ENCODE measurements at places on chromosomes 6 and 20. TPM values are rescaled to one million over a fixed set of nuclear protein-coding genes. Genes with fewer than 3 reads are reported as not detected.
A peak's percentile ranks its signal among the peaks of the same experiment; 100 is the strongest.

GRCh38 chr6:164258421-164258820, 843.9 kb downstream of the QKI start:
- no peak for DNase-seq

GRCh38 chr6:81572020-81572419, 180.5 kb downstream of the TENT5A start:
- no peak for DNase-seq

DNA sequence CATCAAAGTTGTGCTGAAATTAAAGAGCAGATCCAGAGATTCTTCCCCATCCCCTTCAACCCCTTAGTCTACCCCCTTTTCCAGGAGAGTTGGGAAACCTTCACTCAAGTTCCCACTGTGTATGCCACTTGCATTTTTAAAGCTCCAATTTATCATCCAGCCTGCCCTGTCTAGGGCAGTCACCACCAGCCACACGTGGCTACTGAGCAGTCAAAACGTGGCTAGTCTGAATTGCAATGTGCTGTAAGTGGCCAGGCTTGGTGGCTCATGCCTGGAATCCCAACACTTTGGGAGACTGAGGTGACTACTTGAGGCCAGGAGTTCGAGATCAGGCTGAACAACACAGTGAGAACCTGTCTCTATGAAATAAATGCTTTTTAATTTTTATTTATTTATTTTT, 34.9 kb downstream of the ERGIC3 start:
- DNase-seq: no peak

DNA sequence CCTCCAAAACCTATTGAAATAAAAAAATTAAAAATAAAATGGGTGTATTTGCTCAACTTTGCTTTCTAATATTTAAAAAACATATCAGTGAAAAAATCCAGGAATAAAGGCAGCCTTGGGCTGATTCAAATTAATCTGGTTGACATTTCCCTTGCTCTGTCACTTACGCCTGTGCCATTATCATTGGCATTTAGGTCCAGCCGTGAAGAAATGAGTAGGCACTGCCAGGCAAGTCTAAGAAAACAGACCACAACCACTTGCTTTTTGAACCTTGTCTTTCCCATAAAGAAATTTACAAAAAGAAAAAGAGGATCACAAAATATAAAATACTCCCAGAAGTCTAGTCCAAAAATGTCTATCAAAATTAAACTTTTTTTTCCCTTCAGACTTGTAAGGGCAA, 59.2 kb upstream of the HBS1L start:
- no peak for DNase-seq

DNA sequence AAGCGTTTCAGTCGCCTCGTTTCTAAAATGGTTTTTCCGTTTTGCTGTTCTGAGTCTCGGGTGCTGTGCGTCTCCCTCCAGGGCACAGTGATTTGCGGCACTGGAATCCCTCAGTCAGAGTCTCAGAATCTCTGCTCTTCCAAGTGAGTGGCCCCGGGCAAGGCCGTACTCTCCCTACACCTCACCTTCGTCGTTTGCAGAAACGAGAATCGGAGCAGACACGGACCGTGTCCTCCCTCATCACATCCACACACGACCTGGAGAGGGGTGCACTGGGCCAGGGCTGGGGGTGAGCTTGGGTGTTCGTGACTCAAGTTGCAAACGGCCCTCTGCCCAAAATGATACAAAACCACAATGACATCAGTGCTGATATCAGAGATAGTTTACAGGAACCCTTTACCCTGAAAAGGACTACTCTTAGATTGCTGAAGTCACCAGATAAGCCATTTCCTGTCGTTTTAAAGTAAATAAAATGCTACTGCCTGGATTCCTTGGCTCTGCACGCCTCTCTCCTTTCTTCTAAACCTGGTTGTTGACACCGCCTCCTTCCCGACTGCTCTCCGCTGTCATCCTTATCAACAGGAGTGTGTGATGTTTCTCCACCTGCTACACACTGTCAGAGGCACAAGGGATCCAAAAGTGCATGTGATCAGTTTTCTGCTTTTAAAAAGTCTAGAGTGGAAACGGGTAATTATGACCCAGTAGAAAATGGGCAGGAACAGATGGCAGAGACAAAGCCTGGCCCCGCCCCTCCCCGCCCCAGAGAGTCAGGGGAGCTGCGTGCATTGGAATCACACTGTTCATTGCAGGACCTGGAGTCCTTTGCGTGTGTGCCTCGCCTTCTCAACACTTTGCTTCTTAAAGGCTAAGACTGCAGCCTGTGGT, 38.4 kb downstream of the KIF25 start:
- DNase-seq: peak; percentile 55

The SAMD5 gene
- 1.4 TPM for total RNA-seq

DNA sequence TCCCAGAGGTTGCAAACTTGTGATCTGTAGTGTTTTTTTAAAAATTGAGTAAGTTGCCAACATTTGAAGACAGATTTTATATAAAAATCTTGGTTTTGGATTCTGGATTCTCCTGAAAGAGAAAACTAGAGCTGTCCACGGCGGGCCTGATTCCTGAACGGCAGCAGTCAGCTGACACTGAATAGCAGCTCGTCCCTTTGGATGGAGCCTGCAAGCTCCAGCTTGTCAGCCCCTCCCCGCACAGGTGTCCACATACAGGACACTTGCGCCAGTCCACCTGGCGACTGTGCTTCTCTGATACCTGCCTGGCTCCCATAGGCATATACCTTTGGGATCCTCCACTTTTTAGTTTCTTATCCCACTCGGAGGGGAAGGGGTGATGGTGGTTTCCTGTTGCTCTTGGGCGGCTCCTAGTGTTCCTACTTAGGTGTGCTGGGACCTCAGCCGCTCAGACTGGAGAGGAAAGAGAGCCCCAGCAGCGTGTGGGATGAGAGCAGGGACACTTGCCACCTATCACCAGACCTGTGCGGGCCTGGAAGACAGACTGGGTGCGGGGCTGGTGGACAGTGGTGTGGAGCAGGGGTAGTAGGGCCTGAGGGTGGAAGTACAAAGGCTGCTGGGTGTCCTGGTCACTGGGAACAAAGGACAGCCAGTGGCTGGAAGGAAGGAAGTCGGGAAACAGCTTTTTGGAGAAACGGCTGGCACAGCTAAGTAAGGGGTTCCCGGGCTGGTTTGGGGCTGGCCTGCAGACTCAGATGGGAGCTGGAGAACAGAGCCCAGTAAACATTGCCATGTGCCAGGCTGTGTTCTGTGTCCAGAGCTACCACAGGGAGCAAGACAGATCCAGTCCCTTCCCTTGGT, 18.3 kb downstream of the GHRH start:
- DNase-seq: no peak

The SGK1 gene
- total RNA-seq: 21.7 TPM

DNA sequence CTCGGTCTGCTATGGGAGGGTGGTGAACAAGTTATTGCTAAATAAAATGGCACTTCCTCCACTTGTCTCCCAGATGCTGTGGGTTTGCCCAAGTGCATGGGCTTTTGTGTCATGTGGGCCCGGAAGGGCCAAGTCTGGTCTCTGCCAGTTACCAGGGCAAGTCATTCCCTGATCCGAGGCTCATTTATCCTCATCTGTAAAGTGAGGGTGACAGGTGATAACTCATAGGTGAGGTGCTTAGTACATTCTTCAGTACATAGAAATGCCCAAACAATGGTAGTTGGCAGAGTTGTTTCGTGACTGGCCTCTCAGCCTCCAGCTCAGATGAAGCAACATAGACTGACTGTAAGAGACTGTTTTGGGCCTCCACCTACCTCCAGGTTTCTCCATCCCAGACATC, 2.0 kb upstream of the MUCL3 start:
- DNase-seq: no peak

DNA sequence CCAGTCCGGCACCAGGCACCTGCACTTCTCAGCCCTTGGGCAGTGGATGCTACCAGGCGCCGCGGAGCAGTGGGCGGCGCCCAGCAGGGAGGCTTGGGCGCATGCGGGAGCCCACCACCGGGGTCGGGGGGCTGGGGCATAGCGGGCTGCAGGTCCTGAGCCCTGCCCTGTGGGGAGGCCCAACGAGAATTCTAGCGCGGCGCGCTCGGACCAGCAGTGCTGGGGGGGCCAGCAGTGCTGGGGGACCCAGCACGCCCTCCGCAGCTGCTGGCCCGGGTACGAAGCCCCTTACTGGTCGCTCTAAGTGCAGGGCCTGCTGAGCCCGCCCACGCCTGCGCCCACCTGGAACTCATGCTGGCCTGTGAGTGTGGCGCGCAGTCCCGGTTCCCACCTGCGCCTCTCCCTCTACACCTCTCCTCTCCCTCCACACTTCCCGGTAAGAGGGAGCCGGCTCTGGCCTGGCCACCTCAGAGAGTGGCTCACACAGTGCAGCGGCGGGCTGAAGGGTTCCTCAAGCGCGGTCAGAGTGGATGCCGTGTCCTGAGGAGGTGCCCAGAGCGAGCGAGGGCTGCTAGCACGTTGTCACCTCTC, 28.5 kb upstream of the SERPINB1 start:
- peak; percentile 50 for DNase-seq

DNA sequence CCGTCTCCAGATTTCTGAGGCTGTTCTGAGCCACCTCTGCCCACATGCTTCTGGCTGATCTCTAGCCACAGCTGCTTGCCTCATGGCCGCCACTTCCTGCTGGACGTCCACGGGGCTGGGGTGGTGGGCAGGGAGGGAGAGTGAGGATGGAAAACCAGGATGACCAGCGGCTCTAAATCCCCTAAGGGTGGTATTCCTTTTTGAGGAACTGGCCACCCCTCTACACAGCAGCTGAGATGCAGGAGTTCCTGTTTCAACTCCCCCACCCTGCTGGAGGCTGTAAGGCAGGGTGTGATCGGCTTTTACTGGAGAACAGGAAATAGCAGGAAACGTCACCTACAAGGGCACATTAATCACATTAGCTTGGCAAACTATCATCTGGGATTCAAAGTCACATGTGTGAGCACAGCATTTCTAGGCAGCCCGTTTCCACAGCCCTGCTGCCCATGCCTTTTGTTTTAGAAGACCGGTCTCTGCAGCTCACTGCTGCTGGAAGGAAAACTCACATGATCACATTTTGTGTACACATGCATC, 181.6 kb upstream of the ECI2 start:
- DNase-seq: peak; percentile 47

DNA sequence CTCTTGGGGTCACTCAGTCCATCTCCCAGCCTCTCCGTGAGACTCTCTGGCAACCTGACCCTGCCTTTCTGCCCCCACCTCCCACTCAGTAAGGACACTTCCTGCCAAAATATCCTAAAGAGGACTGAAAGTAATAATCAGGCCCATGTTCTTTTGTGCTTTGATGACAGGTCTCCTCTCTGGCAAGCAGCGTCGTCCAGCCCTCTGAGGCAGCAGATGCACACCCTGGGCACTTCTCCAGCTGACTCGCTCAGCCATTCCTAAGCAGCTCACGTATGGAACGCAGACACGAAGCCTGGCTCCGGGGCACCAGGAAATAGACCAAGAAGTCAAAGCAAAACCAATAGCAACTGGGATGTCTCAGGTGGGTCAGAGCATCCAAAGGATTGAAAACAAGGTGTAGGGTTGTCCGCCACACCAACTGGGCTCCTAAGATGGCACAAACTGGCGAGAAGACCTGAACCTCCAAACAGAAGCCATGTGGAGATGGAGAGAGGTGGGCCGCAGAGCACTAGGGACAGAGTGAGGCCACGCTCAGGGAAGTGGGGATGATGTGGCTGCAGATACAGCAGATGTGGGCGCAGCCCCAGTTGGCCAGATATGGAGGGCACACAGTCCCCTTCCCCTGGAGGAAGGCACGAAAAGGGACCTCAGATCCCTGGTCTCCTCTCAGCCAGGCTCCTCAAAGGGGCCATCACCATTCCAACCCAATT, 99.3 kb downstream of the PRND start:
- no peak for DNase-seq

DNA sequence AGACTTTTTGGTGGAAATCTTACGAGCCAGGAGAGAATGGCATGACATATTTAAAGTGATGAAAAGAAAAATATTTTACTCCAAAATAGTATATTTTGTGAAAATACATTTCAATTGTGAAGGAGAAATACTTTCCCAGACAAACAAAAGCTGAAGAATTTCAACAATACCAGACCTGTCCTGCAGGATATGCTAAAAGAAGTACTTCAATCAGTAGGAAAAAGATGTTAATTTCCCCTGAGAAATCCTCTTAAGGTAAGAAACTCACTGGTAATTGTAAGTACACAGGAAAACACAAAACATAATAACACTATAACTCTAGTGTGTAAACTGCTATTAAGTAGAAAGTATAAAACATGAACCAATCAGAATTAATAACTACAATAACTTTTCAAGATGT, 341.8 kb upstream of the GJE1 start:
- no peak for DNase-seq

DNA sequence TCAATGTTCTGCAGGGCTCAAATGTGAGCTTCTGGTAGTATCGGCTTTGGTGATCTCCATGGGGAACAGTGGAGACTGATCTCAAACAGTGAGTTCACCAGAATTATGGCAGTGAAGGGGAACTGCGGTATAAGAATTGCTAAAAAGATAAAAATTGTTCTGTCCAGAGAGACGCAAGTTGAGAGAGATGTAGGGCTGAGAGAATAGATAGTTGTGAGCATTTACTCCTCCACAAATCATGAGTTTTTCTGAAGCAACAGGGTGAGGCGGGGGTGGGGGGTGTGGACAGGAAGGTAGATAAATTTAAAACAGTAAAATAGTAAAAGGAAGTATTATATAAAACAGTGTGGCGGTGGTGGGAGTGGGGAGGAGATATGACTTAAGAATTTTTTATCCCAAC, 98.6 kb upstream of the NEDD9 start:
- no peak for DNase-seq

GRCh38 chr6:32857156-32857891, 3.3 kb downstream of the PSMB9 start:
- DNase-seq: no peak

Data from right cardiac atrium (tissue), 5 donors.